ENCODE measurements at places on chromosomes 13 and 19.
A peak's percentile ranks its signal among the peaks of the same experiment; 100 is the strongest.

DNA sequence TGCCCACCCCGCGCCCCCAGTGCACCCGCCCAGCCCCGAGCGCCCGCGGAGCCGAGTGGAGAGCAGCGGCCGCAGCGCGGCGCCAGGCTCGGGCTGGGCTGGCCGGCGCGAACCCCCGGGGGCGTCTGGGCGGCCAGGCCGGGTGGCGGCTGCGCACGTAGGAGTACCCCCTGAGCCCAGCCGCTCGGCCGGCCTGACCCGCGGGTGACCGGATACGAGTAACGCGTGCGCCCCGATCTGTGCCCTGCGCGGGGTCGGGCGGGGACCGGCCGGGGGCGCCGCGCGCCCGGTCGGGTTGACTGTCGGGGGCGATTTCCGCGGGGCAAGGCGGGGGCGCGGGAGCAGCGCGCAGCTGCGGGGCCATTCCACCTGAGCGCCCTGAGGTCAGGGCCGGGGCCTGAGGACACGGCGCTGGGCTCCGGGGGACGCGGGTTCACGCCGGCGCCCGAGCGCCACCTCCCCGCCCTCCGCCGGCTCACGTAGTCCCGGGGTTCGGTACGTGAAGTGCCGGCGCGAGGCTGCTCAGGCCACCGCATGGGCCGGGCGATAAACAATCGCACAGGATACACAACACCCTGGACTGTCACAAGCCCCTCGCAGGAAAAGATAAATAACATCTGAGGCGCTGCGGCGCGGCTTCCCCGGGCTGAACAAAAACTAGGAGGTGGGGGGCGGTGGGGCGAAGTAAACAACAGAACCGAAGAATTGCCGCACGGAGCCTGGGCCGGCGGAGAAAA, 37.6 kb upstream of the FLT1 start:
- no peak for DNase-seq

- DNase-seq: peak; percentile 88
These were observed 372 bp upstream of the ZNF699 start for GRCh38 chr19:9309974-9310446.

DNA sequence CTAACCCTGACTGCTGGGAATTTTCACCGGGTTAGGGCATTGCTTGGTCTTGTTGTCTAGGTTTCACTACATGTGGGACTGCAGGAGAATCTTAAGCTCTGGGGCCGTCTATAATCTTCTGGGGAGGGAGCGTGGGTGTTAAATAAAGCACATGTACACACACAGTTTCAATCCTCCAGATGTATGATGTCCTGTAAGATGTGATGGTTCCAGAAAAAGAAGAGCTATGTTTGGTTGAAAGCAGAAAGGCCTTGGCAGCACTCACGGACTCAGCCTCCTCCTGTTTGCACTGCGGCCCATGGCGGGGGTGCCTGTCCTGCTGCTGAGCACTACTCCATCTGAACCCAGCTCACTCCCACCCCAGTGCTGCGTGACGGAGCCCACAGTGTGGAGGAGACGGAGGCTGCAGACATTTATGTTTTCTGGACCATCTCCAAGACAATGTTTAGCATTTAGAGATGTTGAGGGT, 343.5 kb downstream of the TEX29 start:
- no peak for DNase-seq

DNA sequence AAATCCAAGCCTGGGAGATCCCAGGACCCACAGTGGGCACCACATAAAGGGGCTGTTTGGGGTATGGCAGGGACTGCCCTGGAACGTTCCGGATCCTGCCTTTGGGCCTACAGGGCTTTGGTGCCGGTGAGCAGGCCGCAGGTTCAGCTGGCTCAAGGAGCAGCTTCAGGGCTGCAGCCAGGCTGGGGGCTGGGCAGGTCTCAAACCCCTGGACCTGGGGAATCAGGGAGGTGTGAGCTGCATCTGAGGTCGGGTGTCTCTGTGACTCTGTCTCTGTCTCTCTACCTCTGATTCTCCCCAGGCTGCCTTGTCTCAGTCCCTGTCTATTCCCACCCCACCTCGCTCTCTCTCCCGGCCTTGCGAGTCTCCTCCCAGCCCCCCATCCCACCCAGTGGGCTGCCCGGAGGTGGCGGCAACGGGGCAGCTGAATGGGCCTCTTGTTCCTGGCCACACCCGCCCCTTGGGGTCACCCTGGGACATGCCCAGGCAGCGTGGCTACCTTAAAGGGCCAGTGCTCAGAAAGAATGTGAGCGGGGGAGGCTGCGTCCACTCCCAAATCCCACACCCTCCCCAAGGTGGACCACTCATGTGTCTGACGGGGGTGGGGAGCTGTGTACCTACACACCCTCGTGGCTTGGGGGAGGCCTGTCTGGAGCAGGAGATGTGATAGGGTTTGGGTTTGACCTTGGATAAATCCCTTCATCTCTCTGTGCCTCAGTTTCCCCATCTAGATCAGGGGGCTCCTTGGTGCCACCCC, 31.1 kb downstream of the NFIC start:
- no peak for DNase-seq

GRCh38 chr19:3499738-3500428, 591 bp downstream of the DOHH start:
- DNase-seq: no peak

DNA sequence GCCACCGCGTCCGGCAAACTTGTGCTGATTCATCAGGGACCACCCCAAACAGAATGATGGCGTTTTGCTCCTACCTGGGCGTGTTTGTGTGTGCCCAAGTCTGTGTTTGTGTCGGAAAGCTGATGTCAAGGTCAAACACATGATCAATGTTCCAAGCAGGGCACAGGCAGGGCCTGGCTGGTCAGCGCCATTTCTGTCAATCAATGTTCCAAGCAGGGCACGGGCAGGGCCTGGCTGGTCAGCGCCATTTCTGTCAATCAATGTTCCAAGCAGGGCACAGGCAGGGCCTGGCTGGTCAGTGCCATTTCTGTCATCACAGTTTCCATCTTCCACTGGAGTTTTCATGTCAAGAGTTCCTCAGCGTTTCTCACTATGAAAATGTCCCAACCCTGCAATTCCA, 14.9 kb upstream of the GRTP1 start:
- no peak for DNase-seq

- DNase-seq: no peak
These were observed 22.2 kb upstream of the ERVV-1 start for GRCh38 chr19:52991484-52991883.

DNA sequence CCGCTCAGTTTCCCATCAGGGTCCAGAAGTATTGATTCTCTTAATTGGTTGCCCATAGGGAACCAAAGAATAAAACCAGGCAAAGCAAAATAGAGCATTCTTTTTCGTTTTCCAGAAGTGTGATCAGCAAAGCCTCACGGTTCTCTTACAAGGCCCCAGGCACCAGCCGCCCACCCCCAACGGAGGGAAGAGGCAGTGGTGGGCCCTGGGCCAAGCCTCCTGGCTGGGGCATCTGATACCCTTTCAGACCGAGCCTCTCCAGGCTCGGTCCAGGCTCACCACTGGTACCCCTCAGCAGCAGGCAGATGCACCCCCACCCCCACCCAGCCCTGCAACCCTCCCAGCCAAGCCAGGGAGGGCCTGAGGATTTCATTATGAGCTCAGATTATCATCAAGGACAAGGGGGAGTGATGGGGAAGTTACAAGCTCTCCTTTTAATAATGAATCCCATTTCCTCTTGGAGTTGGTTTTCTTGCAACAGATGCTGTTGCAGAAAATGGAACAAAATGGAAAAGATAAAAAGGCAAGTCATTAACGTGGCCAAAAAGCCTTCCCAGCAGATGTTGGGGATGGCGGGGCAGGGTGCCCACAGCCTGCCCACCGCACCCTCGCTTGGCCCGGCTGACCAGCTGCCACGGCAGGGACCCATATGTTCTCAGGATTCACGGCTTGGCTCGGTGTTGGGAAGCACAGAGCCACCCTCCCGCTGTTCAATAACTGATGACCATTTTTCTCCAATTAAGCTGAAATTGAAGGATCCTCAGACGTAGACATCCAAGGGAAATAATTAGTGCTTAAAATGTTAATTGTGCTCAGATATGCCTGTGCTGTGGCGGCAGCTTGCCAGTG, 45.9 kb upstream of the KCTD15 start:
- no peak for DNase-seq
